Mesothelial cell of epicardium (in vitro differentiated cells): ENCODE measurements at places on chromosomes 7 and 10. TPM values are rescaled to one million over a fixed set of nuclear protein-coding genes. Genes with fewer than 3 reads are reported as not detected.

DNA sequence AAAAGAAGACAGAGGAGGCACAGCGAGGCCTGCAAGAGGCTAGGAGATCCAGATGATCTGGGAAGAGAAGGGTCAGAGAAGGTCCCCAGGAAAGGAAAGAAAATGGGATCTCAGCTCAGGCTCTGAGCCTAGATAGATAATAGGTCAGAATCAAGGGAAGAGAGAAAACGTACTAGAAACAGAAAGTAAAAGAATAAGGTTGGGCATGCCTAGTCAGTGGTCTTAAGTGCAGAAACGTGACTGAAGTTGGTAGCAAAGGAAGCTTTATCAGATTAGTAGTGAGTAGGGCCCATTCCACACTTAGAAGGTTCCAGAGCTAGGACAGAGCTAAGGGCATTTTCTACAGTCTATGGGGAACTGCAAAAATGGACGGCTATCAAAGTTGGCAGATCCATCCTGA, 84.8 kb upstream of the ASAH2 start:
- DNase-seq: no peak

- DNase-seq: no peak
Observed at GRCh38 chr7:20276705-20277472, 53.8 kb upstream of the ITGB8 start.

- DNase-seq: no peak
Observed at GRCh38 chr7:84100866-84101265, 93.7 kb downstream of the SEMA3A start.

DNA sequence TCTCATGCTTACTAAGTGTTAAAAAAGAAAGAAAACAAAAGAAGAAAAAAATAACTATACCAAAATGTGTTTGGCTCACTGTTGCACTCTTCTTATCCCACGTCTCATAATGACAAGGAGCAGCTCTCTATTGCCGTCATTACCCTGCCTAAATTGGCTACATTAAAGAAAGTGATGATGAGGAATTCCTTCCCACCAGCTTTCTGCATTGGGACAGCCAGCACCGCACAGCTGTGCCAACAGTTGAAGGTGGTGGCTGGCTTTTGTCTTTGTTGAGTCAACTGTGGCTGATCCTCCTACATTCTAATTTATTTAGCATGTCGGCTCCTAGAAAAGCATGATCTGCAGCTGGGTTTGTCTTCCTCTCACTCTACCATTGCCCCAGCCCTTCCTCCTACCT, 751.8 kb downstream of the KCNMA1 start:
- no peak for DNase-seq

DNA sequence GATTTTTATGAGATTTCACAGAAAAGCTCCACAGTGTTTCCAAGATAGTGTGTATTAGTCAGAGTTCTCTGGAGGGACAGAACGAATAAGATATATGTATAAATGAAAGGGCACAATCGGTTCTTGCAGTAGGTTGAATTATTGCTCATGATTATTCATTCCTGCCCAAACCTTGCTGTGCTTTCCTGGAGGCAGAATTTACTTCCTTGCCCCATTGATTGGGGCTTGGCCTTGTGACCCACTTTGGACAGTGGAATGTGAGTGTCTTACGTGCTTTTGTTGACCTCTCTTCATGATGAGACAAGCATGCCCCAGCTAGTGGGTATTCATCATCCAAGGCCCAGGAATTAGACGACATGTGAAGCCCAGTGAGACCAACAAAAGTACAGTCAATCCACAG, 53.0 kb upstream of the ABCB5 start:
- no peak for DNase-seq

- DNase-seq: no peak
Observed at GRCh38 chr7:81236560-81236959, 317.7 kb upstream of the SEMA3C start.

- peak; percentile 48 for DNase-seq
Observed at GRCh38 chr10:22911889-22912762, 15.7 kb upstream of the ARMC3 start.

Gene GNG11
- 5.8 to 6.7 TPM (median 6.4 TPM) in 3 replicates for total RNA-seq

DNA sequence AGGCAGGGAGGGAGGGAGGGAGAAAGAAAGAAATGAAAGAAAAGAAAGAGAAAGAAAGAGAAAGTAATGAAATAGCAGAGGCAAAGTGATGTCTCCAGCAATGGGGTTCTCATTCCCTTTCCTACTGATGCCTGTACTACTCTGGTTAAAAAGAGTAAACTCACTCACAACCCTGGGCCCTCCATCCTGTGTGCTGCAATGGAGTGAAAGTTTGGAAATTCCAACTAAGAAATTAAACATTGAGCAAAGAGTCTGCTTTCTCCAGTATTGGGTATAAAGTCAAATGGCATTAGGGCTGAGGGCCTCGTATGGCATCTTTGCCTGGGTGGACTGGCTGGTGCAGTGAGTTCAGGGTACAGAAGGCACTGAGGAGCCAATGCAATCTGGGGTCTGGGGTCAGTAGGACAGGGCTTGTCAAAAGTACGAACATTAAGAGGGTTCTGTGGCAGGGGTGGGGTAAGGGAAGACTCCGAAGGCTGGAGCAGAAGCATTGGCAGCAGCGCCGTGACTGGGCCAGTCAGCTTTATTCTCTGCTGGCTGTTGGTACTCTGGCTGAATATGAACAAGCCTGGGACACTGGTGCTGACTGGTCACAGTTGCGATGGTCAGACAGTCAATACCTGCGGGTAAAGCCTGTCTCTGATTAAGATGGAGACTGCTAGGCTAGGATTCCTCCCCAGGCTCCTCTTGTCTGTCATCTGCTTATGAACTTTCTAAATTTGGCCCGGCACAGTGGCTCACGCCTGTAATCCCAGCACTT, 24.1 kb upstream of the TNS3 start:
- no peak for DNase-seq

GRCh38 chr10:130463104-130463875, 327.1 kb downstream of the GLRX3 start:
- DNase-seq: no peak

DNA sequence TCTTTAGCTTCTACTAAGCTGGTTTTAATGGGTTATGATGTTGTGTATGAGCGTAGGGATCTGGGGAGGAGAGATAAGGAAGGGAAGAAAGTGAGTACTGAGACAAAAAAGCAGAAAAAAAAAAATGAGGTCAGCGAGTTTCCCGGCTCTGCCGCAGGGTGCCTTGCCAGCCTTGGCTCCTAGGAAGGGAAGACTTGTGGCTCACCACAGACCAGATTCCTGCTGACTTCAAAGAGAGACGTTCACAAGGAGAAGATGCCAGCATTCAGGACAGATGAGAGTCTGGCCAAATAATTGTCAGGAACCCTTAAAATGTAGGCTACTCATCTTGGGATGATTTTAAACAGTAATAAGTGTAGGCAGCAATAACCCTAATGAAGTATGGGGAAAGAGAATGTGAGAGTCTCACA, 11.4 kb upstream of the FAS start:
- no peak for DNase-seq

Gene MSRB2
- total RNA-seq: 25.6 to 33.9 TPM (median 28.9 TPM) in 3 replicates

Gene EBLN1
- total RNA-seq: not detected in 3 replicates

Gene MLLT10
- total RNA-seq: 56.1 to 64.4 TPM (median 62.5 TPM) in 3 replicates

GRCh38 chr7:128172151-128172550, 68.9 kb upstream of the LEP start:
- DNase-seq: no peak

DNA sequence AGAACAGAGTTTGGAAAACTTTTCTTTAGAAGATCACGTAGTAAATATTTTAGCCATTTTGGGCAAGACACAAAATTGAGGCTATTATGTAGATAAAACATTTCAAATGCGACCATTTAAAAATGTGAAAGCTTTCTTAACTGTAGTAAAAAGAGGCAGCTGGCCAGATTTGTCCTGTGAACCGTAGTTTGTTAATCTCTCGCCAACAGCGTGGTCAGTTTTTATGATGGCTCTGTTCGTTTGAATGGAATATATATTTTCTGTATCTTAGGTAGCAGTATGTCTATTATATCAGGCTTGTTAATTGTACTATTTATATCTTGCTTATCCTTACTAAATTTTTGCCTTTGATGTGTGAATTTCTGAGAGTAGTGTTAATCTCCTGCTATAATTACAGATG, 124.9 kb downstream of the CCSER2 start:
- no peak for DNase-seq

Gene CAV2
- total RNA-seq: 8.5 to 10.8 TPM (median 8.9 TPM) in 3 replicates

GRCh38 chr10:121696854-121697253, 98.6 kb upstream of the FGFR2 start:
- DNase-seq: no peak

Gene ASZ1
- total RNA-seq: 0.18 TPM in 1 of 3 replicates, not detected in the others

- DNase-seq: no peak
Observed at GRCh38 chr7:111018960-111019736, 71.8 kb upstream of the LRRN3 start.

Gene ZNF365
- total RNA-seq: not detected in 3 replicates

Gene DGKB
- 3.1 to 3.9 TPM (median 3.5 TPM) in 3 replicates for total RNA-seq
